Activated CD8-positive, alpha-beta memory T cell treated with anti-CD3 and anti-CD28 coated beads, Interleukin-2, amount 10 ng/mL, durations not matched to agents 7 days and 5 days (primary cell): ENCODE measurements at places on chromosomes 16 and 17.

DNA sequence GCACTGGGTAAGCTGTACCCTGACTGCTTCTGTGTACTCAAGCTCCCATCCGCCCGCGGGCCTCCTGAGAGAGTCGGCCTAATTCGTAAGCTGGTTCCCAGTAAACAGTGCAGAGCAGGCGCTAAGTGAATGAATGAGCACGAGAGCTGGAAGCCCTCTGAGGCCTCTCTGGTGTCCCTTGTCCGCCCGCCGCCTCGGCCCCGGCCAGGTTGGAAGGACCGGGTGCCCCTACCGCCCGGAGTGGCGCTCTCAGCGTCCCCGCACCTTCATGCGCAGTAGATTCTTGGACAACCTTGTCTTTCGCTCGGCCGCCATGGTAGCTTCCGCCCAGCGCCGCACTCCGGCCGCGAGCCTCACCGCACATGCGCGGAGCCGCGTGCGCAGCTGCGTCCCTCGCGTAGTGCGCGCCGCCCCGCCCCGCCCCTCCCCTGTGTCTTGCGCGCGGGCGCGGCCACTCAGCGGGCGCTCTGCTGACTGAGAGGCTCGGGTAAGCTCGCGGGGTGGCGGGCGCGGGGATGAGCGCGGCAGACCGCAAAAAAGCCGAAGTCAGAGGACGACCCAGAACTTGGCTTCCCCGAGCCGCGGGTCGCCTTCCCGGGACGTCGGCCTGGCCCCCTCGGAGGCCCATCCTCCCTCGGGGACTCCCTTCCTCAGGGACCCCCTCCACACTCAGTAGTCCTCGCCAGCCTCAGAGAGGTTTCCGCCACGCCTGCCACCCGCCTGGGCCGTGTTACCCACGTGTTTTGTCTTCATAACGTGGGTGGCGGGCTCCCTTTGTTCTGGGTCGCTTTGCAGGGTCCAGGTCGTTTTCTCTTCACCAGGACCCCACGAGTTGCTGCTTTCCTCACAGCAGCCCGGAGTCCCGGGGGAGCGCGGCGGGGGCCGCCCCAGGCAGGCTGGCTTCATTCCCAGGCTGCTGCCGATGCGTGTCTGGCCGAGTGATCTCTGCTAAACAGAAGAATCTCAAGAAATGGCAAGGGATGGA is at the start of gene MPHOSPH6:
TSS of gene MPHOSPH6 (minus strand) at position 364 of the 985 bp plus-strand sequence. CDS start at position 315, 49 bp downstream.
- peak; percentile 92 for DNase-seq

DNA sequence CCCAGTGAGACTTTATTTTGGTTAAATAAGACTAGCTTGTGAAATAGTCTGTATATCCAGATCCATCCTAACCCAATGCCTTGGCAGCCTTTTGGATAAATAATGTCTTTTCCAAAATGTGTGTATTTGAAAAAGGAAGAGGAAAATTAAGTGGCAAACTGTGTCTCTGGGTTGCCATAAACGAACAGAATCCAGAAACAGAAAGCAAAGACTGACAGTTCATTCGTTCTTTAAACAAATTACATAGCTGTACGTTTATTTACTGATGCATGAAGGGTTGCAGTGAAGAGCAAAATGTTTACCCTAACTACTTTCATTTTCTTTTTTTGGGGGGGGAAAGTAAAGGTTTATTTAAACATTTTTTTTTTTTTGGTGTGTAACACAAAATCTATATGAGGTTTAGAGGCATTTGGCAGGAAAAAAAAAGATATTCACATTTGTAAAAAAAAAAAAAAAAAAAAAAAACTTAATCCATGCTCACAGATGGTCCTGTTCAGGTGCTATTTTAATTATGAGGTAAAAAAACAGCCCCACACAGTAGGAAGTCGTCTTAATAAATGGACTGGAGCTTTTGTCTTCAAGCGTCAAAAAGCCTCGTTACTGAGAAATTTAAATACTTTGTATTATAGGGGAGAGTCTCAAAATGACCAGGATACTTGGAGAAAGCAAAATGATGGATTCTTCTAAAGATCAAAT is 245.9 kb downstream of the FTO start:
- no peak for DNase-seq

DNA sequence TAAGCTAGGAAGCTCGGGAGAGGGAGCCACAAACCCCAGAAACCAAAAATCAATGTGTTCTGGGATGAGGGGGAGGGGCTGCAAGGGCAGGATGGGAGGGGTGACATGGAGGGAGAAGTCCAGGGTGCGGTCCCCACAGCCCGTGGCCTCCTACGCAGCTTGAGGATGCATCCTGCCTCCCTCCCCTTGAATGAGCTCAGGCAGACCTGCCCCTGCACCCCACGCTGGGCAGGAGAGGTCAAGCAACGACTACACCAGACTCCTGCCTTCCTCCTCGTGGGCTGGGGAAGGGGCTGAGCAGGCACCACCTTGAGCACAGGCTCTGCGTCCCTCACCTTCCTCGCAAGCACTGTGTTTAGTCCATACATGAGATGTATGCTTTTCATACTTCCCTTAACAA is 3.9 kb downstream of the ANKRD13B start:
- no peak for DNase-seq

- DNase-seq, result no peak
These were observed at the start of gene ARHGDIG for GRCh38 chr16:280552-280951. ARHGDIG (plus strand) TSS chr16:280591; CDS start chr16:280681, 90 bp downstream.

DNA sequence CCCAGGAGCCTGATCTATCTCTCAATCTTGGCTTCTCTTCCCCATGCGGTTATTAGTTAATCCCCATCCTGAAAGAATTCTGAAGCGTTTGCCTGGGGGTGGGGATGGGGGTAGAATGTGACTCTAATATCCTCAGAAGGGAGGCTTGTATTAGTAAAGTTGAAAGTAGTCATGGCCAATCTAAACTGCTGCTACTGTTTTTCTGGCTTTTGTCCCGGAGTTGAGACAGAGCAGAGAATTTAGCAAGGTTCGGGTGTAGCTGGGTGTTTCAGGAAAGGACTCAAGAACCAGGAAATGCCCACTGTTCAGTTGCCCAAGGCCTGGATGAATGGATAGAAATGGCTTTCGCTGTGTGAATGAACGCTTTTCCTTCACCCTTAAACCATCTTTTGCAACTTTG is 17.6 kb upstream of the ITGAM start:
- no peak for DNase-seq

DNA sequence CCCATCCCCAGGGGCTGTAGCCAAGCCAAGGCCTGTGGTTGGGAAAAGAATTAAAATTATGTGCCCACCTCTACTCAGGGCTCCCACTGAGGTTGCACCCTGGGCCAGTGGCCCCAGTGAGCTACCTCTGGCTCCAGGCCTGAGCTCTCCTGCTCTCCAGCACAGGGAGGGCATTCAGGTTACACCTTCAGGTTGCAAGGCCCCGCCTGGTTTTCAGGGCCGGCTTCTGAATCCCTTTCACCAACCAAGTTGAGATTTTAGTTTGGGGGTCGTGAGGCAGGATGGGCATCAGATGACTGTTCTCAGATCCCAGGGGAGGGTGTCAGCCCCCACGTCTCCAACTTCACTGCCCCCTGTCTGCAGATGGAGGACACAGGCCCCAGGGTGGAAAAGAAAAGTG is 8.0 kb upstream of the KATNB1 start:
- no peak for DNase-seq

GRCh38 chr16:29779474-29779873 is 1.4 kb downstream of the ZG16 start:
- DNase-seq, result no peak

DNA sequence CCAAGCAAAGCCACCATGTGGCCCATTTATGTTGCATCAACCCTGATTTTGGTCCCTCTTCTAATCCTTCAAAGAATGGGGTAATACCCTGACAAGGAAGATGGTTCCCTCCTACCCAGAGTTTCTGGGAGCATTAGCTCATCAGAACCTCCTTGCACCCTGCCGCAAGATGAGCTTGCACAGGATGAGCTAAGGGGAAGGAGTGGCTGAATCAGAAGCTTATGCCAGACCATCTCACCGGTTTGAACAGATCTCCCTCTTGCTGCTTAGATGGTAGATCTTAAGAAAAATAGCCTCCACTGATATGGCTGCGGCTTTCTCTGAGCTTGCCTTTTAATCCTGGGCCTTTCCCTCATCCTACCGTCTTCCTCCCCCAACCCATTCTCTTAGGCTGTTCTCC is 175.1 kb downstream of the SOX9 start:
- DNase-seq, result no peak

GRCh38 chr16:35398180-35398579 is 1938.8 kb downstream of the TP53TG3F start:
- DNase-seq, result no peak

- no peak for DNase-seq
These were observed 31.2 kb upstream of the BCAR1 start for GRCh38 chr16:75282466-75283281.

DNA sequence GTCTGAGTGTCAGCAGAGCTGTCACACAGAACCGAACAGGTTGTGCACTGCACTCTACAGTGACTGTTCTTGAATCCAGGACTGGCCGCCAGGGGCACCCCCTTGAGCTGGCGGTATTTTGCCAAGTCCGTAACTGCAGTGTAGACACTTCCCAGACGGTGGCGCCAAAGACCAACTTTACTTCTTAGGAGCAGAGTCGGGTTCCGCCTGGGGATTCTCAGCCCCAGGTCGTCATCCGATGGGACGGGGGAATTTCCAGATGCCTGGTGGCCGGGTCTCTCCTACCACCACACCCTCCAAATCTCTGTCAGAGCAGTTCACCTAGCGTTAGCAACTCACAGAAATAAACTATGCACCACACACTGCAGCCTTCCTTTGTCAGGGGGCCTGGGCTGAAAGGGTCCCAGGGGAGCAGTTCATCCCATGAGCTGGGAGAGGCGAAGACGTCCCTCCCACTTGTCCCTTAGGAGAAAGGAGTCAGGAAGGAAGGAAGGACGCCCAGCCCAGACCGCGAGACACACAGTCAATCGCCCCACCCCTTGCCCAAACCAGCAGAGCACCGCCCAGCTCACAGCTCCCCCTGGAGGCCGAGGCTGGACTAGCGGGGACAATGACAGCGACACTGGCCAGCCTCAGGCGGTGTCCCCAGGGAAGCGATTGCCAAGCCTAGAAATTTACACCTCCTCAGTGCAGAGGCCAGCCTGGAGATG is 7.4 kb upstream of the RIPOR1 start:
- DNase-seq, result peak; percentile 99

- no peak for DNase-seq
These were observed 81.7 kb downstream of the ZDHHC7 start for GRCh38 chr16:84929421-84930297.

GRCh38 chr16:48820379-48820778 is 210.4 kb upstream of the N4BP1 start:
- DNase-seq, result no peak

DNA sequence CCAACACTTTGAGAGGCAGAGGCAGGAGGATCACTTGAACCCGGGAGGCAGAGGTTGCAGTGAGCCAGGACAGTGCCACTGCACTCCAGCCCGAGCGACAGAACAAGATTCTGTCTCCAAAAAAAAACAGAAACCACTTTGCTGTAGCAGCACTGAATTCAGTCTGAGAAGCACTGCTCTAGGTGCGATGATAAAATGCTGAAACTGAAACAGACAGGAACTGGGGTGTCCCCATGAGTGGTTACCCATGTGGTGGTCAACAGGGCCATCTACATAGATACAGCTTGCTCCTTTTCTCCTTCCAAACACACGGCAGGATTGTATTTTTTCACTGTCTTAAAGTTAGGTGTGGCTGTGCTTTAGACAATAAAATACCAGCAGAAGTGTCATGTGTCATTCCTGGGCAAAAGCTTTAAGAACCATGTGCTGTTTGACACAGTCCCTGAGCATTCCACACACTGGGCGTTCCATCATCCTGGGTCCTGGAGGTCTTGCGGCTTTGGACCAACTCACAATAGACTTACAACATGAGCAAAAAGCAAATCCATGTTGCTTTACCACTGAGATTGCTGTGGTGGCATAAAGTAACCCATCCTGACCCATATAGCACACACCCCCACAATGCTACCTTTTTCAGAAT is 11.5 kb downstream of the GAS7 start:
- DNase-seq, result no peak

DNA sequence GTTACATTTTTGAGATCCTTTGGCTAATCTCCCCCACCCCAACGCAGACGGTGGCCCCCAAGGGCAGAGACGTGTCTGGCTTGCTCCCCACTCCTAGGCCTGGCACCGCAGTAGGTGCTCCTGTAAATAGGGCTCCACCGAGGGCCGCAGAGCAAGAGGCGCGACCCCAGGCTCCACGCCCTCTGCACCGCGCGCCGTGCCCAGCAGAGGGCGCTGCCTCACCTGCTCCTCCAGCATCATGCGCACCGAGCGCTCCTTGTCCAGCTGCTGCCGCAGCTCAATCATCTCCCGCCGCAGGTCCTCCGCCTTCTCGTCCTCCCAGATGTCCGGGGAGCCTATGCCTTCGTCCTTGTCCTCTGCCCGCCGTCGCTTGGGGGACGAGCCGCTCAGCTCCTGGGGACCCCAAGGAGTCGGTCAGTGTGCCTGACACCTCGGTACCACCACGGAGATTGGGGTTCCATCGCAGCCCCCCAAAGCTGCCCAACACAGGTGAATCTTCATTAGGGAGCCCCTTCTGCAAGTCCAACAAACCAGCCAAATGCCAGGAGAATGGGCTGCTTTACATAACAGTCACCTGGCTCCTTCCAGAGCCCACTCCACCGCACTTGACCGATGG is 11.2 kb downstream of the TFAP4 start:
- DNase-seq, result peak; percentile 44

GRCh38 chr16:5633845-5634440 is 536.3 kb upstream of the EEF2KMT start:
- DNase-seq, result no peak

DNA sequence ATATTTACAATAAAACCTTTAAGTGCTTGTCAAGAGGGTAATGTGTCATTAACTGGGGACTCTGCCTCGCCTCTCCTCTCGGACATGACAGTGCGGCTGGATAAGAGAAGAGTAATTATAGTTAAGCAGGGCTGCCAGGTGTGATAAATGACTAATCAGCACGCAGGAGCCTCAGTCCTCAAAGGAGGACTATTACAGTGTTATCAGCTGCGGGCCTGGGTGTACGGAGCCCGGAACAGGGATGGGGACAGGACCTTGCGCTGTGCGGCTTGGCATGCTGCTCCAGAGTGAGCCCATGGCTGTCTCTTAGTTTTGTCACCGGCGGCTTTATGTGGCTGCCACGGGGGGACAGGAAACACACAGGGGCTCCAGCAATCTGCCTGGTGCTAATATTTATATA is 607.2 kb downstream of the MAF start:
- DNase-seq, result no peak

- peak; percentile 40 for DNase-seq
These were observed 6.5 kb downstream of the DPEP2 start for GRCh38 chr16:67992661-67993206.

DNA sequence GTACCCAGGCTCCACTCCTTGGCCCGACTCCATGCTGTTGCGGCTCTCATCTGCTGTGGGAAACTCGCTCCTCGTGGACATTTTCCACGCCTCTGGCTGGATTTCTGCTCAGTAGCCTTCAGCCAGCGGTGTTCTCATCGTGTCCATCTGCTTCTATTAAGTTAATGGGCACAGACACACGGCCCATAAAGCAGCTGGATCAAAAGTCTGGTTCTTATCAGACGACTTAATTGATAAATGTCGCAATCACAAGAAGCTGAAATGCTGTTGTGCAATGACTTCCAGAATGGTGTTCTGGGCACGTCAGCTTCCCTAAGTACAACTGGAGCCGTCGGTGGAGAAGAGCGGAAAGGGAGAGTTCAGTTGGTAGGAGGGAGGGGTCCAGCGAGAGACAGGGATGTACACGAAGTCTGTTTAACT is 211.7 kb upstream of the CHMP6 start:
- no peak for DNase-seq
